ENCODE measurements at places on chromosomes 13 and 19. TPM values are rescaled to one million over a fixed set of nuclear protein-coding genes. Genes with fewer than 3 reads are reported as not detected.

- no peaks in the 10 kb centered on the region for H3K4me1 ChIP-seq
- DNase-seq = no peak
- peaks cover 2% of the 10 kb centered on the region for H3K36me3 ChIP-seq
Measured at GRCh38 chr13:39918620-39919236, 263.3 kb downstream of the COG6 start.

Gene IFT88
- total RNA-seq = 6.4 TPM

GRCh38 chr13:23348262-23349127, 85.0 kb downstream of the SACS start:
- H3K36me3 ChIP-seq = peaks cover 72% of the 10 kb centered on the region
- H3K27me3 ChIP-seq = no peaks in the 10 kb centered on the region
- DNase-seq = no peak
- no peak overlapping the region for H3K4me3 ChIP-seq

Gene WDR62
- total RNA-seq = 46.0 TPM

GRCh38 chr13:98523455-98524102, 53.3 kb downstream of the STK24 start:
- DNase-seq = no peak
- H3K4me1 ChIP-seq = peaks cover 78% of the 10 kb centered on the region
- H3K27ac ChIP-seq = no peak overlapping the region
- H3K4me3 ChIP-seq = no peak overlapping the region
- H3K36me3 ChIP-seq = peaks cover 10% of the 10 kb centered on the region
- no peaks in the 10 kb centered on the region for H3K27me3 ChIP-seq

Gene CYP2S1
- total RNA-seq = 0.19 TPM

GRCh38 chr13:51451134-51451466, 1.7 kb downstream of the INTS6 start:
- H3K36me3 ChIP-seq = peaks cover 44% of the 10 kb centered on the region
- peak overlapping the region; percentile 90 for H3K4me3 ChIP-seq
- DNase-seq = no peak
- H3K4me1 ChIP-seq = peaks cover 35% of the 10 kb centered on the region
- no peaks in the 10 kb centered on the region for H3K27me3 ChIP-seq

- no peaks in the 10 kb centered on the region for H3K4me1 ChIP-seq
- no peaks in the 10 kb centered on the region for H3K27me3 ChIP-seq
- no peak for DNase-seq
- H3K36me3 ChIP-seq = no peaks in the 10 kb centered on the region
- H3K4me3 ChIP-seq = no peak overlapping the region
Measured at GRCh38 chr13:34303346-34303745, 485.4 kb downstream of the RFC3 start.

Measured in activated CD8-positive, alpha-beta memory T cell treated with anti-CD3 and anti-CD28 coated beads, Interleukin-2, amount 10 ng/mL, durations not matched to agents 7 days and 5 days (primary cell).